ENCODE measurements at places on chromosomes 2 and 18.

GRCh38 chr2:47057687-47058002 is 97.5 kb downstream of the STPG4 start:
- DNase-seq: no peak

DNA sequence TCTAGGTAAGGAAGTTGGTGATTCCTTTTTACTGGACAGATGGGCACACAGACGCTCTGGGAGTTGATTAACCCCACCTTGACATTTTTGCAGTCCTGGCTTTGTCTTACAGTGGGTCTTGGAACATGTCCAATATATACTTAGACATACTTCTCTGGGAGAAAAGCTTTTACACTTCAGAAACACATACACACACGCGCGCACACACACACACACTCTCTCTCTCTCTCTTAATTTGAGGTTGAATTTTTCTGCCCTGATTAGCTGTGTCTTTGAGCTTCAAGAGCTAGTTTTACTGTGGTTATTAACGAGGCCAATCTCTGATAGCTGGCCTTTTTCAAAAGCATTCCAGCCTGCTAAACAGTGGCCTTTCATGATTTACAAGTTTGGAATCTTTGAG is 215.0 kb downstream of the MYCN start:
- no peak for DNase-seq

- DNase-seq: no peak
Observed at GRCh38 chr2:203599509-203599908, 64.4 kb upstream of the RAPH1 start.

- no peak for DNase-seq
Observed at GRCh38 chr2:65316072-65316471, 88.4 kb downstream of the ACTR2 start.

DNA sequence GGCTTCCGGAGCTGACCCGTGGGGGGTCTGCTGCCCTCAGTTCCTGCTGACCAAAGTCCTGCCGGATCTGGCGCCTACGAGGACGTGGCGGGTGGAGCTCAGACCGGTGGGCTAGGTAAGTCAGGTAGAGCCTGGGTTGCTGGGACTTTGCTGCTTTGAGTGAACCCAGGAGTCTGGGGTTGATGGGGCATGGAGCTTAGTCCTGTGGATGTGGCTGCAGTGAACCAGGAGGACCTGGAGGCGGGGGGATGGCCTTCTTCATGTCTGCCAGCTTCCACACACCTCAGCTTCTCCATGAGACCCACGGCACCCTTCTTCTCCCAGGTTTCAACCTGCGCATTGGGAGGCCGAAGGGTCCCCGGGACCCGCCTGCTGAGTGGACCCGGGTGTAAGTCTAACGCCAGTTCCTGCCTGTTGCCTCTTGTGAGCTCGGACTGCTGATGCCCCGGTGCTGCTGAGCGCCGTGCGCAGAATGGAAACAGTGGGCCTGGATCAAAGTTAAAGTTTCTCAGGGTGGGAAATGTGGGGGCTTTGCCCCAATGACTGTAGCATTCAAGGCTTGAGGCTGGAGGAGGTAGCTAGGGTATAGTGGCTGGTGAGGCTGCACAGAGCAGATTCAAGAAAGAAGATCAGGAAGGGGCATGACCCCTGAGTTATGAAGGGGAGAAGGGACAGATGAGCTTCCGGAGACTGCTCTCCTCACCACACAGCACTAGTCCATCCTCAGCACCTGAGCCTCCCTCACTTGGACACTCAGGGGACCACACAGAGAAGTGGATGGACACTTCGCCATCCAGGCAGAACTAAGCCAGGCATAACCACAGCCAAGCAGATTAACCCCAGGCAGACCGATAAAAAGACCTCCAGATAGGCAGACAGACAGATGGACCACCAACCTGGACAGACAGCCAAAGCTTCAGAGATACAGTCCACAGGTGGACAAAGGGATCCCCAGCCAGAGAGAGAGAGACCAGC is 17.3 kb downstream of the PTPN18 start:
- no peak for DNase-seq

DNA sequence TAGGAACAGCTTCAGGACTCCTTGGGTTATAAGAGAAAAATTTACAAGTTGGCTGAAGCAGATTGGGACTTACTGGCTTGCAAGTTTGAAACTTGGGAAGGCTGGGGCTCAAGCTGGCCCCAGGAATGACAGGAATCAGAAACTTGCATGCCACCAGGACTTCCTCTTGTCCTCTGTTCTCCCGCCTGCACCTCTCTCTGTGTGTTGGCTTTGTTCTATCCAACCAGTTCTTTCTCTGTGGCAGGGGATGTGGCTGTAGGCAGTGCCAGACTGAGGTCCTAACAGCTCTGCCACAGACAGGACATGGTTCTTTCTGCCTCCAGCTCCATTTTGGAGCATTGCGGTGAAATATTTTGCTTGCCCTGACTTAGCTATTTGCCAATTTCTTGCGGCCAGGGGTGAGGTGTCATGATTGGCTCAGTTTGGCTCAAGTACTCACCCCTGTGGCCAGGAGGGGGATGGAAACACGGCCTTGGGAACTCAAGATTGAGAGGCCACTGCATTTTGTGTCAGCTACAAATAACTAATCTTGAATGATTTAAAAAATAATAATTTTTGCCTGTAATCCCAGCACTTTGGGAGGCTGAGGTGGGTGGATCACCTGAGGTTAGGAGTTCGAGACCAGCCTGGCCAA is 48.9 kb downstream of the MEP1B start:
- no peak for DNase-seq

GRCh38 chr18:52531836-52532235 is 191.8 kb downstream of the DCC start:
- DNase-seq: no peak

GRCh38 chr18:61850756-61851155 is 42.1 kb downstream of the RNF152 start:
- no peak for DNase-seq

Measured in HCEC 1CT (cell line).